Motor neuron (in vitro differentiated cells): ENCODE measurements at places on chromosomes 5 and 9. TPM values are rescaled to one million over a fixed set of nuclear protein-coding genes. Genes with fewer than 3 reads are reported as not detected.

PCDH12 gene
- 15.8 and 16.5 TPM in 2 replicates for total RNA-seq

MXD3 gene
- total RNA-seq, result 5.2 and 6.5 TPM in 2 replicates

KIAA1958 gene
- total RNA-seq, result 31.7 and 31.8 TPM in 2 replicates

MYMK gene
- total RNA-seq, result not detected in 2 replicates

RABGAP1 gene
- total RNA-seq, result 64.5 and 69.2 TPM in 2 replicates

SNX30 gene
- 20.9 and 21.8 TPM in 2 replicates for total RNA-seq

CAPSL gene
- not detected in 2 replicates for total RNA-seq

ITK gene
- total RNA-seq, result 2.0 TPM in 1 of 2 replicates, not detected in the other

GRCh38 chr9:83274787-83275186, 211.8 kb upstream of the RASEF start:
- ATAC-seq, result no peak

DNA sequence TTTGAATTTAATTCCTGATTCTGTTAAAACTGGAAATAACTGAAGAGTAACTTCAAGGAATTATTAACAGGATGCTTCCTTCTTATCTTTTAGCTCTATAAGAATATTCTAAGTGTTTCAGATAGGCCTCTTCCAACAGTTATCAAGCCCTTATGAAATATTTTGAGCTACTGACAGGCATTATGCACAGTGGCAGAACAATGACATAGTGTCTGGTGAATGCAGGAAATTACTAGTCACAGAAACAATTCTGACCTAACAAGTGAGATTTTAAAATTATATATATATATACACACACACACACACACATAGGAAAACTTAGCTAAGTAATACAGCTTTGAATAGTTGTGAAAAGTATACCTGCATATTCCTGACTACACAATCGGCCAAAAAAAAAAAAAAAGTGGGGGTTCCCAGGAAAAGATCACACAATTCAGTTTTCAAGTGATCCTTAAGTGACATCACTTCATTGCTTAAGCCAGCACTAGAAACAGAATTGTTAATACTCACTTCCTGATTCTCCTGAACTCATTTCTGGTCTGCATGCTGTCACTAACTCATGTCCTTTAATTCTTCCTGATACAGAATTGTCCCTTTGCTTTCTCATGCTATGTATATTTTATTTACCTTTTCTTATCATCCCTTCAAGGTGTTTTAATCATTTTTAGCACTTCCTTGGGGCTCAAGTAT, 77.3 kb downstream of the SLC25A46 start:
- no peak for ATAC-seq

DNA sequence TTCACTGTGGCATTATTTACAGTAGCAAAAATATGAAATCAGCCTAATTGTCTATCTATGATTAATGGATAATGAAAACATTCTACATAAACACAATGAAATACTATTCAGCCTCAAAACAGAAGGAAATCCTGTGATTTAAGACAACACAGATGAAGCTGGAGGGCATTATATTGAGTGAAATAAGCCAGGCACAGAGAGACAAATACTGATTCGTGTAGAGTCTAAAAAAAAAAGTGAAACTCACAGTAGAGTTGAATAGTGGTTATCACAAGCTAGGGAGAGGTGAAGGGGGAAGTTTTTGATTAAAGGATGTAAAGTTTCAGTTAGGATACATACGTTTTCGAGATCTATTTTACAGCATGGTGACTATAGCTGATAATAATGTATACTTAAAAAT, 122.2 kb downstream of the ADAMTS6 start:
- ATAC-seq, result no peak
